ENCODE measurements at places on chromosomes 5 and 9.

DNA sequence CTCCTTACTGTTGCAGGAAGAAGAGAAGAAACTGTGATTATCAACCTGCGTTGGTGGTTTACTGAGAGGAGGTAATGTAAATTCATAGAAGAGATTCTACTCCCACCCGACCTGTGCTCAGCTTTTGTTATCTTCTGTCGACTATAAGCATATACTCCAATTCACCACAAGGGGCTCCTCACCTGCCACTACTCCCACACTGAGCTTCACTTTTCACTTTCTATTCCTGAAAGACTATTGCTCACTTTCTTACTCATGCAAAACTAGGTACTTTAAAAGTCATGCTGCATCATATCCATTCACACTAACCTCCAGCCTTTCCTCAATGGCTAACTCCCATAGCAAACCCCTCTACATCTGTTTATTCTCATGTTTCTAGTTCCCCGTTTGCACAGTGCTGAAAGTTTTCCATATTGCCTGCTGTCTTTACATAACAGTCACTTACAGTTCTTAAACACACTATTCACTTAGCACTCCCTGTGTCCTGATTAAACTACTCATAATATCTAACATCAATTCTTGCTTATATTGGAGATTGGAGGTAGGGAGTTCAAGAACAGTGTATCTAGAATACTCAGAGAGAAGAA is 1062.6 kb downstream of the NR2F1-AS1 start:
- no peak for DNase-seq

DNA sequence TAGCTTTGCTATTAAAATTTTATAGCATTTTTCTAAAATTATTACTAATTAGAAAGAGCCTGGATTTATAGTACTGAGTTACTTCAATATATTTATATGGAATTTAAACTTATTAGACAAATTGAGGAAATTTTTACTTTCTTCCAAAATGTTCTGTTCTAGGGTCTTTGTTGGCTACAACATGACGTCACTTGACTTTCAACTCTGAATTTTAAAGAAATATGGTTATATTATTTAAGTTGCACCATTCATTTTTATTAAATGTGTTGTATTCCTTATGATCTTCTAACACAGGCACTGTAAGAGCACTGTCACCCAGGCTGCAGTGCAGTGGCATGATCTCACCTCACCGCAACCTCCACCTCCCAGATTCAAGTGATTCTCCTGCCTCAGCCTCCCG is 119.4 kb upstream of the CYLC2 start:
- no peak for DNase-seq

- no peak for DNase-seq
These were observed 23.1 kb upstream of the TDRD7 start for GRCh38 chr9:97388721-97389238.

DNA sequence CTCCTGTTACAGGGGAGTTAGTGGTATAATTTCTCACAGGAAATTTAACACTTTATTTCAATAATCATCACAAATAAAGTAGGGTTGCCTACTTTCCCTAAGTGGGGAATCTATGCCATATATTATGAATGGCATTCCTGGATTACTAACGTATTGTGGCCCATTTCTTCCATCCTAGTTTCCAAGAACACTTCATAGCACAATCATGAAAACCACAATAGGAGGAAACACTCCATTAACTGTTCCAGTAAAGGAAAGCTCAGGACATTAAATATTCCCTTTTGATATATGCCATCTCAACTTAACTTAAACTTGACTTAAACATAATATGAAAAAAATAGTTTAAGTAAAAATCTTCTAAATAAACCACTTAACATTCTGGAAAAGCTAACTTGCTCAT is 2.1 kb downstream of the CPLANE1 start:
- DNase-seq: no peak

DNA sequence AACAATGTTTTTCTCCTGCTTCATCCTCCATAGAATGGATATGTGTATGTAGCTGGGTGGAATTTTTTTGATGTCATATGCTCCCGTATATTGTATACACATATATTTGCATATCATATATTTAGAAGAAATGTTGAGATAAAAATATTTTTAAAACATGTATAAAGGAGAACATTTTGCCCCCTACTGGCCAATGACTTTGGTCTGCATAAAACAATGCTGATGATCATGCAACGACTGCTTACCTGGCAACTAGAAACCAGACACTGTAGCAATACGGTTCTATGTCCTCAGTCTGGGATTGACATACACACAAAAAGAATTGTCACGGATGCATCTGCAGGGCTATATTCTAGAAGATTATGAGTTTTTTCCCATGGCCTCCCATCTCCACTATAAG is 503.6 kb downstream of the ELAVL2 start:
- no peak for DNase-seq

DNA sequence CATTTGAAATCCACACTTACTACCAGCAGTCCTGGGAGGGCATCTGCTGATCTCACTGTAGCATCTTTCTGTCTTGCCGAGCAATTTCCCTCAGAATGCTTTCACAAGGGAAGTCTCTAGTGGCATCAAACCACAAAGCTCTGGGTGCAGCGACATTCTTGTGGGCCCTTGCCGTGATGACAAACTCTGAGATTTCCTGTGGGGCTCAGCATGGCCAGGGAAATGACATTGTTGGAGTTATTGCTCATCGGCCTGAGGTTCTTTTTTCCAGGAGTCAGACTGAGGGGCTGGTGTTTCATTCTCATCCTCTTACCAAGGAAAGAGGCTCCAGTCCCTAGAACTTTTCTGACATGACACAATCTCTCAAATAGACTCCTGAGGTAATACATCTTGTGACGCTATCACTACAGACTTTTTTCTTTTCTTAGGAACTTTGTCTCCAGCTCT is 51.4 kb downstream of the PFDN1 start:
- DNase-seq: no peak

GRCh38 chr9:14302405-14302804 is 11.5 kb downstream of the NFIB start:
- DNase-seq: no peak

DNA sequence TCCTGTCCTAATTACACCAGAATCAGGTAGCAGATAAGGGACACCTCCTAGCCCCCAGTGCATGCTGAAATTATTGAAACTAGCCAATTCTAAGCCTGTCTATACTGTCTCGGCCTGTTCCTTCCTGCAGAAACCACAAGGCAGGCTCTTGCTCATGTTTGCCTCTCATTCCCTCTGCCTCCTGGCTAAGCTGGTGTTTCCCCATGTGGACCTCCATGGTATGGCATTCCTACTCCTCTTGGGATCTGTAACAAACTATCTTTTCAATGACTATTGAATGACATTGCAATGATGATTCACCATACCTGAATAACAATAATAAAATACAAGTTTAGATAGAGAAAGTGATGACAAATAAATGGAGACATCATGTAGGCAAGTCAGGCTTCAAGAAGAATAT is 35.6 kb upstream of the ADAMTS16 start:
- no peak for DNase-seq

Measured in NCI-H1105 (cell line).